Lower leg skin (tissue), 4 donors: ENCODE measurements at places on chromosomes 6 and 20. TPM values are rescaled to one million over a fixed set of nuclear protein-coding genes. Genes with fewer than 3 reads are reported as not detected.
A peak's percentile ranks its signal among the peaks of the same experiment; 100 is the strongest.

C20orf144 gene
- total RNA-seq = not detected

AK9 gene
- 10.3 TPM for total RNA-seq

IL17F gene
- not detected for total RNA-seq

SLC4A11 gene
- 4.5 TPM for total RNA-seq

NCOA3 gene
- 43.6 TPM for total RNA-seq

ASIP gene
- total RNA-seq = 2.0 TPM

DNA sequence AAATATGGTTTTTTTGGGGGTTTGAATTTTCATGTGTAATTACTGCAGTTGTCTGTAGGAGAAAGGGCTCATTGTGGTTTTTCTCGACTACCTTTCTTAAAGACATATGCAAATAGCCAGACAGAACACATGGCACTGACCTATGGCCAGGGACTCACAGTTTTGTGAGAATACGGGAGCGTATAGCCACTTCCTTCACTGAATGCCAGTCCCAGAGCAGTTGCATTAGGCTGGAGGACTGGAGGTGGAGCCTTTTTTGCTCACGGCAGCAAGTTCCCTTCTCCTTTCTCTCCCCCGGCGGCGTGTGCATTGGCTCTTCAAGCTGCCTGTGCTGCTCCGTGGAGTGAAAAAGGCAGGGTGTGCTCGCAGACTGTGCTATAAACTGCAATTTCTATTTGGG lies 114.9 kb downstream of the AKAP7 start:
- peak; percentile 29 for DNase-seq

DNA sequence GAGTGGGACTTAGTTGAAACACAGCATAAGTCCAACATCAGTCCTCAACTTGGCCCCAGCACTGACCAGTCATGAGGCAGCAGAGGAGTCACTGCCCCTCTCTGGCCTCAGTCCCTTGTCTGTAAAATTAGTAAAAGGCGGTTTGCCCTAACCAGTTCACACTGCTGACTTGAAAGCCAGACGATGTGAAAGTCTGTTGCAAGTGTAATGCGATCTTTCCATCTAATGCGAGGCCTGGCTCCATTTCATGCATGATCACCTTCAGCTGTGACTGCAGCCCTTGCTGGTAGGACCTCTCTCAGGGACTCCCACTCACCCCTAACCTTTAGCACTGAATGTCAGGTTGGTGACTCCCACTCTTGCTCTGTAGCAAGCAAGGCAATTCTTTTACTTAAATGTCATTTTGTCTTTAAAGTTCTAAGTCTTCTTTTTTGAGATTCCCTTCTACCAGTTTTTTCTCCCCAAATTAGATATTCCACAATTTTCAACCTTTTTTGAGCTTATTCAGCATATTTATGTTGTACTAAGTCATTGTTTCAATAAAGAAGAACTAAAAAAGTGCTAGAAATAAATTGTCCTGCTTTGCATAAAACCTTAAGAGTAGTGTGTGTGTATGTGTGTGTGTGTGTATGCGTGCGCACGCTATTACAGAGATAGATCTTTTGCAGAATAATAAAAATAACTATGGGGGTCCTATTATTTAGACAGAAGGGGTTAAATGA lies 245.5 kb downstream of the PACRG start:
- DNase-seq = no peak

GRCh38 chr6:105587349-105588122 lies 184.7 kb upstream of the PREP start:
- DNase-seq = no peak

DNA sequence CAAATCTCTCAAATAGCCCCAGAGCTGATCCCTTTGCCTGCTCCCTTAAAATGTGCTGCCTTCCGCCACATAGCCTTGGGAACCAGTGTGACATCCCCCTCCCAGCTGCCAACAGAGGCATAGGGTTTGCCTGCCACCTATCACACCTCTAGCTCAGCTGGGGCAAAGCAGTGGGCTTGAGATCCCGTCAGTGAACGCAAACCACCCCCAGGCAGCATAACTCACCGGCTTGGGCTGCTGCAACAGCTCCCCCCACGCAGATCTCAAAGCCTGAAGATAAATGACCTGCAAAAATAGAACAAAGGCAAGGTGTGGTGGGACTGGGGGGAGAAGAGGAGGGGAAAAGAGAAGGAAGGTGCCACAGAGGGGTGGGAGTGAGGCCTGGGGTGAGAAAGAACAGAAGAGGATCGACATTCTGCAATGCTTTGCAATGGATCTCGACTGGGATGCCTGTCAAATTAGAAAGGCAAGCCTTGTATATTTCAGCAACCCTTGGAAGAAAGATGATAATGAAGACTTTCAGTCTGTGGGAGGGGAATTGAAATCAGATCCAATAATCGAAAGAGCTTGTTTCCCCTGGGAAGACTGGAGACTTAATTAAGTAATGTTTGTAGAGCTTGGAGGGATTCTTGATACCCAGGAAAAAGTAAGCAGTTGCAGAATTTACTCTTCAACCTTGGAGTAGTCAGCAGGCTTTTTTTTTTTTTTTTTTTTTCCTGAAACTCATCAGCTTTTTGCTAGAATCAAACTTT lies 1.3 kb downstream of the PDYN start:
- peak; percentile 34 for DNase-seq

GRCh38 chr6:136959471-136959891 lies 37.4 kb downstream of the SLC35D3 start:
- DNase-seq = no peak

GRCh38 chr6:17721671-17722070 lies 14.9 kb upstream of the NUP153 start:
- DNase-seq = no peak

DNA sequence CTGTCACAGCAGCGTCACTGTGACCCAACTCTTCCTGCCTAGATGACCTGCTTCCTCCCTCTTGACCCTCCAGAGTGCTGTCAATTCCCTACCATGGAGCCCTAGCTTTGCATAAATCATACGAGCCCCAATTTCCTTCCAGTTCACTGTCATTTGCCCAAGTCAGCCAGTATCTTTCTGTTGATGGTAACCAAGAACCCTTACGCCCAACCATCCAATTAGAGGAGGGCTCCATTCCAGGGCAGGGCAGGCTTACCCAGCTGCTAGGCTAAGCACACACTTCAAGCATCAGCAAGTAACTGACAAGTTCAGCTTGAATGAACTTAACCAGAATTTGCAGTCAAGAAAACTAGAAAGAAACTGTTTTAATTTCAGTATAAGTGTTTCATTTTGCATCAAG lies 25.7 kb downstream of the WFDC3 start:
- DNase-seq = no peak

GRCh38 chr6:57254055-57254717 lies 32.1 kb upstream of the RAB23 start:
- no peak for DNase-seq

GRCh38 chr6:76439811-76440210 lies 367.3 kb upstream of the IMPG1 start:
- DNase-seq = no peak

DNA sequence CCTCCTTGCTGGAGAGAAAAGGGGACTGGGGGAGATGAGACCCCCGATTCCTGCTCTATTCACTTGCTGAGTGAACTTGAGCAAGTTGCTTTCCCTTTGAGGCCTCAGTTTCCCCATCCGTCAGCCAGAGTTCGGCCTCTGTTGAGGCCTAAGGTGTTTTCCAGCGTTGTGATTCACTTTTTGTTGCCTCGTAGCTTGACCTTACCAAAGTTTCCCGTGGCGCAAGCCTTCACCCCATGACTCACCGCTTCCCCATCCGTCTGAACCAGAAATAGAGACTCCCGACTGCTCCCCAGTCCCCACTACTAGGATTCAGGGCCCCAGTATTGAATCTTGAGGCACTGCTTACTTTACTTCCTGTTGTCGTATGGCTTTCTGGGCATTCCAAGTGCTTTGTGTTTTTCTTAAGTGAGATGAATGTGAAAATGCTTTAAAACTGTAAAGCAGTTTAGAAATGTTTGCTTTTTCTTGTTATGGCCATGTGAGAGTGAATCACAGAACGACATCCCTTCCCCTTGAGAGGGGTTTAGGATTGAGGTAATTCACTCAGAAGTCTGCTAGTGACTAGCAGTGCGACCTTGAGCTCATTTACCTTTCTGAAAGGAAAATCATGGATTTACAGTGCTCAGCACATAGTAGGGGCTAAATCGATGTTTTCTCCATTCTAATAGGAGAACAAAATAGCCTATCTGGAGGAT lies 1.2 kb downstream of the CHMP4B start:
- peak; percentile 94 for DNase-seq

GRCh38 chr6:137875058-137875520 lies 8.0 kb downstream of the TNFAIP3 start:
- DNase-seq = no peak

- no peak for DNase-seq
Observed at GRCh38 chr6:108872575-108872974, 24.4 kb downstream of the ARMC2 start.

DNA sequence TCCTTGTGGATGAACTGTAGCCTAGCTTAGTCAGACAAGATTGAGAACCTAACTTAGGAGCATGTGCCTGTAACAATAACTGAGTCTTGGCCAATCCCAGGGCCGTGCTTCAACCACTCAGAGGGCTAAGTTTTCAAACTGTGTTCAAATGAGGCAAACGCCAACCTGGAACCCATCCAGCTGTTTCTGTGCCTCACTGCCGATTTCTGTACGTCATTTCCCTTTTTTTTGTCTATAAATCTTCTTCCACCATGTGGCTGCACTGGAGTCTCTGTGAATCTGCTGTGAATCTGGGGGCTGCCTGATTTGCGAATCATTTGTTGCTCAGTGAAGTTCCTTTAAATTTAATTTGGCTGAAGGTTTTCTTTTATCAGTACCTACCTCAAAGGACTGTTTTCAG lies 115.0 kb upstream of the CHD6 start:
- DNase-seq = no peak

DNA sequence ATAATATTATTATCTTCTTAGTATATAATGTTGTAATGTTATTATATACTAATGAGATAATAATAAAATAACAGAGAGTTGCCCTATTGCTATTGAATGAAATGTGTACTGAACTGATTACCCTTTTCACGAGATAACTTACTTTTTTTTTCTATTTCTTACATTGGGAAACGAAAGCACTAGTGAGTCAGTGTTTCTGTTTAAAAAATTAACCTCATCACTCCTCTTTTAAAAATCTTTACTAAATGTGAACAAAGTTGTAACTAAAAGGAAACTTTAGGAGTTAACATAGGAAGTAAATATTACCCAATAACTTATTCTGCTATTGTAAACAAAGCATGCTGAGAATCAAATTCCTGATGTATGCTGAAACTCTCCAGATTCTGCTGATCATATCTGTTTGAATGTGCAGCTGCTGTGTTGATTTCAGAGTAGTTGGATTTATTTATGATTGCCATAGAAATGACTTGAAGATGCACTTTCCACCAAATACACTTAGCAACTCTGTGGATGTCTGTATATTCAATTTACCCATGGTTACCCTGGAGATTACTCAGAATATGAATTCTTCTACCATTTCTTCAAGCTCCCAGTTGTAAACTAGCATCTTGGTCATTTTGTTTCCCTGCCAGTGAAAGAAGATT lies 523.4 kb downstream of the TENT5A start:
- no peak for DNase-seq

DNA sequence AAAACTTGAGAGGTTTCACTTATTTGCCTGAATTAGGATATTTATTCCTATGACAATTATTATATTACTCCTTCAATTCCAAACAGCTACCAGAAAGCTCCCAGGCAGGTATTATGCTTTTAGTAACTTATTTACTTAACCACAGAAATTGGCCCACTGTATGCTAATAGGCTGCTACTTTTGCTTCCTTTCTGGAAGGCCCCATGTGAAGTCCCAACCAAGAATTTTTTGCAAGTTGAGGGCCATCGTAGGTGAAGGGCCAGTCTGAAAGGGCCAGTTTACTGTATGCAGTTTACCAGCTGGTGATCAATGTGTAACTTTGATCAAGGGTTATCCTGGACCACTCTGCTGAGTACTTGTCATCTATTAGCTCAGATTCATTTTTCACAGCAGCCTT lies 45.0 kb downstream of the EDN1 start:
- no peak for DNase-seq

DNA sequence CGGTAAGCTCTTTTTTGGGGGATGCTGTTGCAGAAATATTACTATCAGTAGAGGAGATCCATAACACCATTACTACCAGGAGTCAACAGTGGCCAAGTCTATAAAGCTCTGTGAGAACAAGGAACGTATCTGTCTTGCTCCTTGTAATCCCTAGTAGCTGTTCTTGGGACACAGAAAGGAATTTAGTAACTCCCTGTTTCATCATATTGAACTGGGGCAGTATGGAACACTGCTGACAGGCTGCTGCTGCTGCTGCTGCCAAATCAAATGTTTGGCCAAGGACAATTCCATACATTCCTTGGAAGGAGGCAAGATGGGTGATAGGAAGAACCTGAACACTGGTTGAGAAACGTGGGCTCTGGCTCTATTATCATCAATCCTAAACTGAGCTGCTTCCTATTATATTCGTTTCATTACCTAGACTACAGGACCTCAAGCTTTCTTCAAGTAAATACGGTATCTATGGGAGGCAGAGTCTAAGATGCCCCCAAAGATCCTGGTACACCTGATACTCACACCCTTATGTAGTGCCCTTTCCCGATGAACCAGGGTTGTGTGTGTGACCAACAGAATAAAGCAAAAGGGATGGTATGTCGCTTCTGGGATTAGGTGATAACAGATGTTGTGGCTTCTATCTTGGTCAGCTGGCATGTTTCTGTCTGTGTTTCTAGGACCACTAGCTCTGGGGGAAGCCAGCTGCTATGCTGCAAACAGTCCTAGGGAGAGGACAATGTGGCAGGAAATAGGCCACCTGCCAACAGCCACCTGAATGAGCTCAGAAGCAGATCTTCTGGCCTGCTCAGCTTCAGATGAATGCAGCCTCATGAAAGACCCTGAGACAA lies 39.5 kb downstream of the ELOVL5 start:
- DNase-seq = no peak

DNA sequence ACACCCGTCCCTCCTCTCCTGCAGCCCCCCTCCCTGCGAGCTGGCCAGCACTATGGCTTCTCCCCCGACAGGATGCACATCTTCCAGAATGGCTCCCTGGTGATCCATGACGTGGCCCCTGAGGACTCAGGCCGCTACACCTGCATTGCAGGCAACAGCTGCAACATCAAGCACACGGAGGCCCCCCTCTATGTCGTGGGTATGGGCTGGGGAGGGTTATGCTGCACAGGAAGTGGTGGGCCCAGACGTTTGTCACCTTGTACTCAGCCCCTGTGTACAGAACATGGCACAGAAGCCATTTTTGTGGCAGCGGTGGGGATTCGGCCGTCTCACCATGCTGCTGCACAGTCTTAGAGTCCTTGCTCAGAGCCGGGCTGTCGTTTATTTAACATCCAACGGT lies 29.0 kb upstream of the SRF start:
- DNase-seq = no peak

- DNase-seq = no peak
Observed at GRCh38 chr6:45704056-45704800, 311.4 kb downstream of the CLIC5 start.

GRCh38 chr6:132675002-132675401 lies 16.0 kb upstream of the TAAR1 start:
- no peak for DNase-seq

DNA sequence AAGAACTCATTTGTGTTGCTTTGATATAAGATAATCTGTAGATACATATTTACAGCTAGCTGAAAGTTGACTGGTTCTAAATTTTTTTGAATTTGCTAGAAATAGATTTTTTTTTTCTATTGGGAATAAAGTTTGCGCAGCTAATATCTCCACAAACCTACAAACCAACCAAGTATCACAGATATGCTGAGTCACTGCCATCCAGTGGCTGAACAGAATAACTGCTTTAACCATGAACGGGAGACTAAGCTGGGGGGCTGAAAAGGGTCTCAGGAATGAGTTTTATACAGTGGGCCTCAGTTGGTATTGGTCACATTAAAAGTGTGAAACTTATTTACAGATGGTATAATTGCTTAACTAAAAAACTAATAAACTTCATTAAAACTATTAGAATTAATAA lies 326.7 kb upstream of the CNR1 start:
- DNase-seq = no peak

- no peak for DNase-seq
Observed at GRCh38 chr6:169342710-169343109, 89.1 kb upstream of the THBS2 start.
